Stimulated activated CD4-positive, alpha-beta T cell treated with anti-CD3 and anti-CD28 coated beads, Interleukin-12 subunit alpha, Interleukin-12 subunit beta, amount 100 ng/mL, for 48 hours (primary cell): ENCODE measurements at places on chromosomes 5 and 9.

GRCh38 chr9:95305770-95306492, 11.6 kb downstream of the FANCC start:
- no peak for DNase-seq

GRCh38 chr9:14424289-14424688, 110.3 kb upstream of the NFIB start:
- no peak for DNase-seq

- no peak for DNase-seq
These were observed 37.2 kb downstream of the NCS1 start for GRCh38 chr9:130209422-130209821.

GRCh38 chr5:179376701-179377420, 31.6 kb upstream of the ADAMTS2 start:
- DNase-seq: no peak

DNA sequence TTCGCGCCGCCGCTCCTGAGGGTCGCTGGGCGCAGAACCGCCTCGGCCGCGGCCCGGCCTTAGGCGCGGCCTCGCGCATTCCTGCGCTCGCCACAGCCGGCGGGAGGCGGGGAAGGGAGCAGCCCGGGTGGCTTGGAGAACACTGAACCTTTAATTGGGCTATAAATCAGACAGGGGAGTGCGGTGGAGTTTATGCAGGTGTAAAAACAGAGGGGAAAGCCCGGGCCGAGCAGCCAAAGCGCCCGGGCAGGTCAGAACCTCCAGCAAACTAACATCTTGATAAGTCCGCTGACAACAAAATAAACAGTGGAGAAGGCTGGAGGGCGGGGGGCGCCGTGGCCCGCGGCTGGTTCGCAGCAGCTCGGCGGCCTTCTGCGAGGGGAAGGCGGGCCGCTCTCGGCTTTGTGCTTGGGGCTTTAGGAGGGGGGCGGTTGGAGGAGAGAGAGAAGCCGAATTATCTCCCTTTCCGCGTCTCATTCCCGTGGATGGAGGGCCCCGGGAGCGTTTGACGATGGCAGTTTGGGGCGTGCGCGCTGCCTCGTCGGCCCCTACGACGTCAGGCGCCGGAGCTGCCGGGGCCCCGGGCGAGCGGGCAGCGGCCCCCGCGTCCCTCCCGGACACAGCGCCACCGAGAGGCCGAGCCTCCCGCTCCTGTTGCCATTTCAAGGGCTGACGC, 11.3 kb downstream of the FOXD1 start:
- no peak for DNase-seq

GRCh38 chr5:173434270-173434669, 106.1 kb upstream of the STC2 start:
- DNase-seq: no peak

DNA sequence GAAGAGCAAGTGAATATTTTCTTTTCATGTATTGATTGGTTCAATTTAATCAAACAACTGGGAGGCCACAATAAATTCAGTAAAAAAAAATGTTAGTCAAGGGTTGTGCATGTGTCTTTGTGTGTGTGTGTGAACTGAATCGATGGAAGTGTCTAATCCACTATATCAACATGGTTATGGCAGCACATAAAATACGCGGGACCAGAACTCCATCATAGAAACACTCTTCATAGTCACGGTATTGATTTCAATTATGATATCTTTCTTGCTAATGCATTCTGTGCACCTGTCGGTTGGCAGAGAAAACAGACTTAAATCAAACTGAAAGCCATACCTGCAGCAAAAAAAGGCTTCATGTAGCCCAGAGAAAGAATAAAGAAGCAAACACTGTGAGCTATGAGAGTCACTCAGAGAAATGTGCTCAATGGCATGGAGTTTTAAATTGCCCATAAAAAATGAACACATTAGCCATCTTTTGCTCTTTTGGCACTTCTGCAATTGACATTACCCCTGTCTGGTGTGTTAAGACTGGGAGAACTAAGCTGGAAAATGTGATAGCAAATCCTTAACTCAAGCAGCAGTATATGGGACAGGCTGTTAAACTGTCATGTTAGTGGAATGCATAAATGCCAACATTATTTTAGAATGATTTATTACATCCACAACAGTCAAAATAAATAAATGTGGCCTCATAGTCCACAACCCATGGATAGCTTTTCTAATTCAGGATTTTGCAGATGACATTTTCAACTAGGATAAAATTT, 642.4 kb upstream of the C9orf72 start:
- no peak for DNase-seq

- DNase-seq: no peak
These were observed 15.0 kb upstream of the ECM2 start for GRCh38 chr9:92550765-92551164.

- no peak for DNase-seq
These were observed 110.0 kb upstream of the MTAP start for GRCh38 chr9:21692390-21692789.

DNA sequence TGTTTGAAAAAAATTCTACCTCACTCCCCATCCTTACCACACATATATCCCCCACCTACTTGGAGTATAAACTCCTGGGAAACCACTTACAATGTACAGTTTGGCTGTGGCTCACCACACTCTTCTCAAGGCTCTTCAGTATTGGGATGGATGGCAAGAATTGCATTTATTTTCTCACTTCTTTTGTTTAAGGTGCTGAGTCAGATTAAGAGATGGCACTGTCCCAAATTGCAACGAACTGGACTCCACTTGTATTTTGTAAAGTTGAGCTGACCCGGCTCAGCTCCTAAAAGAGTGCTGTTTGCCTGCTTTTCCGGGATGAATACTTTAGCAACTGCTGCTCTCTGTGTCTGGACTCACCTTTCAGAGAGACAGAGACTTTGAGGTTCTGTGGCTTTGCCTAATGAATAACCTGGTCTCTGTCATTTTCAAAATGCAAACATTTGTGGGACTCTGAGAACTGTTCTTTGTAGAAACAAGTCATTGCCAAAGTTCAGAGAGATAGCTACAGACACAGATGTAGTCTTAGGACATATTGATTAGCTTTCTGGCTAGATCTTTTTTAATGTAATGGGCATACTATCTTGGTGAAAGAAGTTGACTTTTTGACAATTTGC, 42.2 kb downstream of the PPP2R2B start:
- no peak for DNase-seq

DNA sequence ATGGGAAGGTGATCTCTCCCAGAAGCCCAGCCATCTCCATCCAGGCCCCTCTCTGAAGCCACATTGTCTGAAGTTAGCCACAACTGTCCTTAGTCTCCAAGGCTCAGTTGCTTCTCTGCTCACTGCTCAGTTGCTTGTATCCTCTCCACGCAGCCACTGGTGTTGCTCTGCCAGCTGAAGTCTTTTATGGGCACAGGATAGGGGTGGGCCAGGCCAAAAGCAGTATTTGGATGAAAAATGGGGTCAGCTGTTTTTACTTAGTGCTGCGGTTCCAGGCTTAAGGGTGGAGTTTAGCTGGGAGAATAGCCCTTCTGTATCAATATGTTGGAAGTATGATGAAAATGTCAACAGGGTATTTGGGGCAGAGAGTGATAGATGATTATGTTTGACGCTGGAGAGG, 168.8 kb upstream of the PPP1R2B start:
- no peak for DNase-seq

GRCh38 chr5:31023105-31023504, 170.4 kb upstream of the CDH6 start:
- no peak for DNase-seq

DNA sequence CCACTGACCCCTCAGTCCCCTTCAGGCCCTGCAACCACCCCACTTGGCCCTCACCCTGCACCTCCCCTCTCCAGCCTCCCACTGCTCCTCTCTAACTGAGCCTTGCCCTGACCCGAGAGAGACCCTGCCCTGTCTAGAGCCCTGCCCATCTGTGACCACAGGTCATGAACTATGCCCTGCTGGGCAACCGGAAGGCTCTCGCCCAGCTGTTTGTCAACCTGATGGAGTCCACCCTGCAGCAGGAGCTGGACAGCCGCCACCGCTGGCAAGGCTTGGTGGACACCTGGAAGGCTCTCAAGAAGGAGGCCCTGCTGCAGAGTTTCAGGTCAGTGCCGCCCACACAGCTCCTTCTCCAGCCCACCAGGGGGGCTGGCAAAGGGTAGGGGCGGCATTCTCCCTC, 9.4 kb downstream of the CCDC180 start:
- DNase-seq: no peak

GRCh38 chr5:126941403-126941802, 89.0 kb downstream of the MARCHF3 start:
- DNase-seq: no peak

DNA sequence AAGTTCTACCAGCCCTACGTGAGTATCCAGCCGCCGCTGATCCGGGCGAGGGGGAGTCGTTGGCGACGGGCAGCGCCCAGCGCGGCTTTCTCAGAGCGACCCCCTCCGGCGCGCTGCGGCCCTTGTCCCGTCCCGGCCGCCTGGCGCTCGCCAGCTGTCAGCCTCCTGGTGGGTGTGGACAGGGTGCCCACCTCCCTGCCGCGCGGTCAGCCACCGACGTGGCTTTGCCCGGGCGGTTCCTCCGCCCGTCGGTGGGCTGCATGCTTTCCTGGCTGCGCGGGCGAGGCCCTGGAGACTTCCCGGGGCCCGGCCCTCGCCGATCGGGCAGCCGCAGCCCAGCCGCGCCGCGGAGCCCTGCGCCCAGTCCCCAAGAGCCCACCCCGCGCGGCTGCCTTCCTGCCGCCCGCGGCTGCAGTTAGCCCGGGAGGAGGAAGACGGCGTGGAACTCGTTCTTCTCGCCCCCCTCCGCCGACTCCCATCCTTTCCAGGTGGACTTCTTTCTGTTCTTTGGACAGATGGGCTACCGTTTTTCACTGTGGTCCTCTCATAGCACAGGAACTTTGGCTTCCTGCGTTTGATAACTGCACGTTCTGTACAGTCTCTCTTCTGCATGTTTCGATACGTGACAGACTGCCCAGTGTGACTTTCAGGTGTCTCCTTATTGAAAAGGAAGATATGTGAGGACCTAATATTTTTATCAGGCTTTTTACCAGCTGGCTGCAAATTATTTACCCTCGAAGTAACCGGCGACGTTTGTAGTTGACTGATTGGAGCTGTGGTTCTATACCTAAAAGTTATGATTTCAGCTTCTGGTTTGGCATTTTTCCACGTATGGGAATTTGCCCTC, 577 bp downstream of the AP3S1 start:
- DNase-seq: peak; percentile 7

- peak; percentile 14 for DNase-seq
These were observed 2.0 kb downstream of the GLIS3 start for GRCh38 chr9:4297786-4298254.

DNA sequence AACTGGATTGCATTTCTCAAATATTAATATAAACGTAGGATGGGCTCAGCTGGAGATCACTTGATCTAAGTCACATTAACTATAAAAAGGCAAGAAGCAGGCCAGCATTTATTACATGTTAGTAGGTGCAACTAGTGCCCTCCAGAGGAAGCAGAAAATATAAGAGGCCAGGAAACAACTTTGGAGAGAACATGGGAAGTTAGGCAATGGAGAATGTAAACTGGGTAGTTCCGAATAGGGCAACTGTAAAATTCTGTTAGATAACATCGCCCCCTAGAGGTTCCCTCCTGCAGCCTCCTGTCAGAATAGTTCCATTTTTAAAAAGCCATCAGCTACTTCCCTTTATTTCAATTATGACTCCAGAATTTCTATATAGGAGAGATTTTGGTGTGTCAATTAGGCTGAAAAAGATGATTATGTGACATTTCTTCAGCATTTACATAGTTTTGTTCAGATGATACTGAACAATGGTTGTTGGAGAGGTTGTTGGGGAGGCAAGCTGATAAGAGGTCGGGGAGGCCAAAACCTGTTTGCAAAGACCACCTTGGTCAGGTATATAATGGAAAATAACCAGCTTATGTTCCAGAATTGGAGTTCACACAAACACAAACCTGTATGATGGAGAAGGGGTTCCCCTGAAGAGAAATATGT, 22.4 kb downstream of the CCL28 start:
- DNase-seq: peak; percentile 25

GRCh38 chr5:108911055-108911454, 163.4 kb downstream of the FER start:
- no peak for DNase-seq

DNA sequence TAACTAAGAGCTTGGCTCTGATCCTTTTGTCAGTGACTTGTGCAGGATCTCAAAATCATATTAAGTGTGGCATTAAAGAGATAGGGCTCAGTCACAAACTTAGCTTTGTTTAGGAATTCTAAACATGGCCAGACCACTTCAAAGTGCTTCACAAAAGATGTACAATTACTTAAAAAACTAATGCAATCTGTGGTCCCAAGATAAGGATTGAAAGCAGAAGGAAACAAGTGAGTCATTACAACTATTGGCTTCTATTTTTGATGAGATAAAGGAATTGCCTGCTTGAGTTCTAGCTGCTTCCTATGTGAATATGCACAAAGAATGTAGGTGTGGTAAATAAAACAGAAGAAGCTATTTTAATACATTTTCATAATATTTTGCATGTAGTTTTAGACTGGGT, 44.9 kb upstream of the SLC12A2 start:
- no peak for DNase-seq

DNA sequence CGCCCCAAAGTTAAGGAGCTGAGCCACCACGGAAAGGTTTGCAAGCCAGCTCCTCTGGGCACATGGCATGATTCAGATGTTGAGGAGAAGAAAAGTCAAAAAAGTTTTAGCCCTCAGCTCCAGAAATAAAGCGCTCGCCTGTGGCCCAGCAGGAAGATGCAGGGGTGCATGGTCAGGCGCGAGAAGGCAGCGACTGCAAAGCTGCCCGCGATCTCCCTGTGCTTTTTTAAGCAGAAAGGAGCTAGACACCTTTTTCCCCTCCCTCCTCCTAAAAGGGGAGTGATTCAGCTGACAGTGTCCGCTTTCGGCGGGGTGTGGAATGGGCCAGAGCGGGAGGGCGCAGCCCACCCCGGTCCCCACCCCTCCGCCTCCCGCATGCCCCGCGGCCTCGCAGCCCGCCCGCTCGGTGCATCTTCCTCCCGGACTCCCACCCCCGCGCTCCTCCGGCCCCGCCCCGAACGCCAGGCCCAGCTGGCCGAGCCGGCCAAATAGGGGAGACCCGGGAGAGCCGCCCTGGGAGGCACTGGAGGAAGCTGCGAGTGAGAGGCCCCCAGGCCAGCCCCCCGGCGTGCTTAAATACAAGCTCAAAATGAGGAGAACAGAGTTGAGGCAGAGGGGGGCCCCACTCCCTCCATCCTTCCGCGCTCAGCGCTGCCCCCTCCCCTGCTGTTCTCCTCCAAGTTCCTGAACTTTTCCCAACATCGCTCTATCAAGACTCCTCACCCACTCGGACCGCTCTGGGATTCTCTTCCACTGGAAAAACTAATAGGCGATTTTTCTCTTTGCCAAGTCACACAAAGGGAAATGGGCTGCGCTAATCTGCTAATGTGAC, at the start of gene ADAMTS12:
ADAMTS12 (minus strand) TSS at position 203 of the 832 bp plus-strand sequence; CDS start at position 69, 134 bp downstream.
- no peak for DNase-seq

GRCh38 chr5:103203226-103203625, 55.3 kb upstream of the MACIR start:
- DNase-seq: no peak

GRCh38 chr5:59575648-59576445, 317.7 kb downstream of the PDE4D start:
- DNase-seq: no peak

GRCh38 chr9:77457916-77458592, 190.1 kb downstream of the GNA14 start:
- DNase-seq: peak; percentile 39
